NAMALWA (cell line): ENCODE measurements at places on chromosomes 7 and 10.

GRCh38 chr7:90709501-90710465 is 113.7 kb downstream of the CDK14 start:
- DNase-seq = peak; percentile 89

GRCh38 chr10:122974543-122975064 is 5.6 kb upstream of the PSTK start:
- no peak for DNase-seq

DNA sequence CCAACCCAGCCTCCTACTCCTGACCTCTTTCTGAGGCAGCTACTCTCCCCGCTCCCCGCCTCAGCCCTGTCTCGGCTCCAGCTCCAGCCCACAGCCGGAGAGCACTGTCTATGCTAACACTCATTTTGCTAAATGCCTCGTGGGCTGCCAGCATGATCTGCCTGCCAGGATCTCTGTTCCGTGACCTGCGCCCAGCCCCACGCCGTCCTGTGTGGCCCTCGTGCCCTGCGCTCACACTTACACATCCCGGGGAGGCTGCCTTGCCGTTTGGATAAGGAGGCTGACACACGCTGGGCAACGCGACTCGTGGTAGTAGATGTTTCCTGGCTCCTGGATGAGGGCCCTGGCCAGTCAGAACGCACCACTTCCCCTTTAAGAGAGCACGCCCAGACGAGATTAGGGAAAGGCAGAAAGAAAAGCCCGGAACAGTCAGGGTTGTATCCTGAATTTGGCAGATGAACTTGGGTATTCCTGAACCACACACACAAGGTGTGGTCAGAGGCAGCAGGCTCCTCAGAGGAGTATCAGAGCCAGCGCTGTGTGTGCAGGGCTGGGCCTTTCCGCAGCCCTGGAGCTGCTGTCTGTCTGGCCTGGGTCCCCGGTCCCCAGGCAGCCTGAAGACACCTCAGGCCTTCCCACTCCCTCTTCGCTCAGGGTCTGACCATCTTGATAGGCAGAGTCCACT is 97.7 kb upstream of the EFCAB10 start:
- no peak for DNase-seq

DNA sequence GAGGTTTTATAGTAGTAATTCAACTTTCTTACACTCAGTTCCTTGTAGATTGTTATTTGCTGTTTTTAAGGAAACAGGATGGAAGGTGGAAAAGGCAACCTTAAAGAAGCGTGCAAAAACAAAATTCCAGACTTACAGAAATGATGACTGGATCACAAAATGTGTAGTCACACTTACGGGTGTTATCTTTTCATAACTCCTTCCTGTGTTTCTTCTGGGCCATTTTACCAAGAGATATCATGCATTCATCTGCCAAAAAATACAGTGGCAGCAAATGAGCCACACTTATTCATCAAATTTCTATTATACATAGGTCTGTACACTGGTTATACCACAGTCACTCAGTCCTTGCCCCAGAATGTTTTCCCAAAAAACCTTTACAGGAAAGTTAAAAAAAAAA is 94.3 kb upstream of the IL6 start:
- no peak for DNase-seq

GRCh38 chr7:137626469-137627067 is 220.2 kb downstream of the DGKI start:
- peak; percentile 81 for DNase-seq
